ENCODE measurements at places on chromosomes 6 and 20.

DNA sequence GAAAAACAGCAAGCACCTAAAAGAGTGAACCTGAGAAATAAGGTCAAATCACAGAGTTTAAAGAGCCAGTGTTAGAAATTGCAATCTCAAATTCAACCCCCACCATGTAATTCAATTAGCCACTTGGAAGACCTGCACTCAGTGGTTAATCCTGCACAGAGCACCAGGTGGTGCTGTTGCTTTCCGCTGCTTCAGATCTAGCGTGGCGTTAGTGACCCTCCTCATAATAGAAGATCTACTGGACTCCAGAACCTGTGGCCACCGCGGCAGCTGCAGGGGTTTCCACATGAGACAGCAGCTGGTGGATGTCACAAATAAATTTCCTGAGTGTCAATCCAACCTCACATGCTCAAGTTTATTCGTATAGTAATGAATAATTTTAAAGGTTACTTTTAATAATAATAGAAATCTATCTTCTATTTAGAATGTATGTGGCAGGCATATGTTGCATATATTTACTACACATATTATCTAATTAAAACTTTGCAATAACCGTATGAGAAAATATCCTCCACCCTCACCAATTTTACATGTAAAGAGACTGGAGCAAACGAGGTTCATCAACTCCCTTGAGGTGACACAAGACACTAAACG lies 84.4 kb downstream of the SYNE1 start:
- DNase-seq = peak; percentile 62

DNA sequence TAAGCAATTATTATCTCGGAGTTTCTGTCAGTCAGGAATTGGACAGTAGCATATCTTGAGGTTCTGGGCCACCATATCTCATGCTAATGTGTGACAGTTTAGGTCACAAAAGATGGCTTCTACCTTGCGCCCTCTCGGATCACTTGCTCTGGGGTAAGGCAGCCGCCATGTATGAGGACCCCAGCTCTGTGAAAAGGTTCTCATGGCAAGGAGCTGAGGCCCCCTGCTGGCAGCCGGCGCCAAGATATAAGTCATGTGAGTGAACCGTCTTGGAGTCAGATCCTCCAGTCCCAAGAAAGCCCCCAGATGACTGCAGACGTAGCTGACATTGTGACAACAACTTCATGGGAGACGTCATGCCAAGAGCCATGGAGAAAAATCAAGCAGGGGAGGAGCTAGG lies 670.8 kb downstream of the KIF16B start:
- no peak for DNase-seq

- DNase-seq = peak; percentile 52
Measured at GRCh38 chr6:140203661-140204147, 829.3 kb upstream of the CITED2 start.

DNA sequence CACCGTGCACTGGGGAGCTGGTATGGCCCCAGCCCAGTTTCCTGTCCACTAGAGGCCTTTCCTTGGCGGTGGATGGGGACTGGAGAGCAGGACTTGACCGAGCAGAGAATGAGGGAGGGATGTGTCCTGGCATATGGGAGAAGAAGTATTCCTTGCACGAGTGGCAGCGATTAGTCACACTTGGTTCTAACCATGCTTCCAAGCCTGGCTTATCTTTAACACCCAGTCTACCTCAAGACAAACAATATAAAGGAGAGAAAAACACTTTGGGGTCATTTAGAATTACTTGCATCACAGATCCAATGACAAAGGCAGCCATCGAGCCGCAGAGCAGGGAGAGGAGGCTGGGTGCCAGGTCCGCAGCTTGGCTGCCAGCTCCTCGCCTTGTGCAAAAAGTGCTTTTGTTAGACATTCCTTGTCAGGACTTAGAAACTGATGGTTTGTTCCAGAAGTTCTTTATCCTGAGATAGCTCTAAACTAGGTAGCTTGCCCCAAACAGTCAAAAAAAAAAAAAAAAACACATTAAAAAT lies 214.9 kb upstream of the GMDS start:
- no peak for DNase-seq

- no peak for DNase-seq
Measured at GRCh38 chr6:25053875-25054371, 118.2 kb upstream of the RIPOR2 start.

GRCh38 chr6:161270116-161270515 lies 3.7 kb downstream of the AGPAT4 start:
- no peak for DNase-seq

All from NCI-H1092 treated with DMSO at 0.1 percent for 48 hours (cell line).